ENCODE measurements at places on chromosomes 4 and X.

- DNase-seq: no peak
Measured at GRCh38 chr4:150999086-150999485, 16.0 kb downstream of the LRBA start.

GRCh38 chrX:11759172-11759460 is 1.1 kb downstream of the MSL3 start:
- no peak for DNase-seq

DNA sequence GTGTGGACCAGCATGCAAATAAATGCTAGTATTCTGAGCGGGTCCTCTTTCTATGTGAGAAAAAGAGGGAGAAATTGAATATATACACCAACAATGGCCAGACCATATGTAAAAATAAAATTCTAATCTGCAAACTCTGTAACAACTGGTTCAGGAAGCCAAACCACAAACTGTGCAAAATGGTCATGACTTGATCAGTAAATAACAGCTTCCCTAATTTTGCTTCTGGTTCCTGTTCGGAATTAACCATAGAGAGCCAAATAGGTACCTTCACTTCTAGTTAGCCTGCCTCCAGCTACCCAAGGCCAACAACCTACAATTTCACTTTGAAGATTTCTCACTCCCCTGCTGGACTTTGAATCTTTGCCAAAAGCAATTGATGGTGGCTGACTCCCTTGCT is 1313.2 kb downstream of the ADGRL3 start:
- DNase-seq: no peak

DNA sequence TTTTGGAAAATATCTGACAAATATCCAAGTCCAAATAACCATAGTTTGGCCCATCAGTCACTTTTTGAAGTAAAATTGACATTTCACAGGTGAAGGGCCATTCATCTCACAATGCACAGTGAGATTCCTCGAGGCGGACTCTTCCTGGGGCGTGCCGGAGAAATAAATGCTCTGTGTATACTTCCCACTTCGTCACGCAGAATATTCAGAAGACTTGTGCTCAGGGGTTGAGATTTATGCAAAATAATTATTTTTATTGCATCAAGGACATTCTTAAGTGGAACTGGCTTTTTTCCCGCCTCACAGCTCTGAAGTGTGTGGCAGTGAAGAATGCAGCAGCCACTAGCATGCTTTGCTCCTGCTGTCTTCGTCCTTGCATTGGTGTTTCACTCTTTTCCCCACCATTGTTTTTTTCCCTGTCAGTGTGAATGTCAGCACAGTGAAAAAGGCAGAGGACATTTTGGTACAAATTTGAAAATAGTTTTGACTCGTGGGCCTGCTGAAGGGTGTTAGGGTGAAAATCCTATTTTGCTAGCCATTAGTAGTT is 70.6 kb downstream of the FAM193A start:
- DNase-seq: no peak

All from stimulated activated CD4-positive, alpha-beta T cell treated with anti-CD3 and anti-CD28 coated beads, Interleukin-4, amount 100 ng/mL, for 4 hours (primary cell).